ENCODE measurements at places on chromosomes 3 and 15. TPM values are rescaled to one million over a fixed set of nuclear protein-coding genes. Genes with fewer than 3 reads are reported as not detected.

Gene SCAPER
- total RNA-seq: 5.7 TPM

Gene GALNT15
- 113 TPM for total RNA-seq

Gene SLC28A1
- total RNA-seq: not detected

Gene LRTM1
- not detected for total RNA-seq

Measured in bladder microvascular endothelial cell (primary cell).